A549 treated with DMSO at 1 μM for 4 hours (cell line): ENCODE measurements at places on chromosomes 13 and 19. TPM values are rescaled to one million over a fixed set of nuclear protein-coding genes. Genes with fewer than 3 reads are reported as not detected.

B3GNT3 gene
- 3.2 to 4.3 TPM (median 3.9 TPM) in 5 replicates for total RNA-seq

ICAM1 gene
- 3.9 to 7.0 TPM (median 5.1 TPM) in 5 replicates for total RNA-seq

FGF9 gene
- total RNA-seq, result not detected in 5 replicates

LRG1 gene
- total RNA-seq, result 0.06 to 0.34 TPM (median 0.09 TPM) in 5 replicates

CEACAM16 gene
- 0.09 to 0.19 TPM (median 0.13 TPM) in 4 of 5 replicates, not detected in the other for total RNA-seq

CEACAM4 gene
- total RNA-seq, result not detected in 5 replicates

C1QTNF9B gene
- total RNA-seq, result not detected in 5 replicates

FFAR3 gene
- not detected in 5 replicates for total RNA-seq

TBXA2R gene
- 0.59 to 1.1 TPM (median 0.65 TPM) in 5 replicates for total RNA-seq

ZNF626 gene
- total RNA-seq, result not detected in 5 replicates

ACP7 gene
- 0.09 to 0.23 TPM (median 0.16 TPM) in 4 of 5 replicates, not detected in the other for total RNA-seq

ZNF256 gene
- 1.1 to 1.4 TPM (median 1.2 TPM) in 5 replicates for total RNA-seq

FAM124A gene
- total RNA-seq, result 1.9 to 2.9 TPM (median 2.1 TPM) in 5 replicates

OR7A5 gene
- total RNA-seq, result not detected in 5 replicates

ZNF547 gene
- total RNA-seq, result 1.1 to 1.9 TPM (median 1.5 TPM) in 5 replicates

GFY gene
- 0.07 to 0.22 TPM (median 0.18 TPM) in 4 of 5 replicates, not detected in the other for total RNA-seq

PEG3 gene
- not detected in 5 replicates for total RNA-seq

PALM3 gene
- 1.8 to 2.5 TPM (median 2.0 TPM) in 5 replicates for total RNA-seq

S1PR5 gene
- 2.1 to 2.9 TPM (median 2.6 TPM) in 5 replicates for total RNA-seq

GYS1 gene
- 18.8 to 22.5 TPM (median 20.3 TPM) in 5 replicates for total RNA-seq

PPM1N gene
- 6.3 to 7.3 TPM (median 6.6 TPM) in 5 replicates for total RNA-seq

SLITRK6 gene
- total RNA-seq, result 0.21 to 0.58 TPM (median 0.30 TPM) in 5 replicates

XAB2 gene
- 22.3 to 28.5 TPM (median 25.5 TPM) in 5 replicates for total RNA-seq

ZNF493 gene
- 0.05 to 0.11 TPM (median 0.08 TPM) in 5 replicates for total RNA-seq

CRB3 gene
- 3.0 to 6.0 TPM (median 4.7 TPM) in 5 replicates for total RNA-seq

SWSAP1 gene
- 1.7 to 2.7 TPM (median 2.3 TPM) in 5 replicates for total RNA-seq

ZNF285 gene
- 1.9 to 2.6 TPM (median 2.4 TPM) in 5 replicates for total RNA-seq
